ENCODE measurements at places on chromosomes 13 and 19.

DNA sequence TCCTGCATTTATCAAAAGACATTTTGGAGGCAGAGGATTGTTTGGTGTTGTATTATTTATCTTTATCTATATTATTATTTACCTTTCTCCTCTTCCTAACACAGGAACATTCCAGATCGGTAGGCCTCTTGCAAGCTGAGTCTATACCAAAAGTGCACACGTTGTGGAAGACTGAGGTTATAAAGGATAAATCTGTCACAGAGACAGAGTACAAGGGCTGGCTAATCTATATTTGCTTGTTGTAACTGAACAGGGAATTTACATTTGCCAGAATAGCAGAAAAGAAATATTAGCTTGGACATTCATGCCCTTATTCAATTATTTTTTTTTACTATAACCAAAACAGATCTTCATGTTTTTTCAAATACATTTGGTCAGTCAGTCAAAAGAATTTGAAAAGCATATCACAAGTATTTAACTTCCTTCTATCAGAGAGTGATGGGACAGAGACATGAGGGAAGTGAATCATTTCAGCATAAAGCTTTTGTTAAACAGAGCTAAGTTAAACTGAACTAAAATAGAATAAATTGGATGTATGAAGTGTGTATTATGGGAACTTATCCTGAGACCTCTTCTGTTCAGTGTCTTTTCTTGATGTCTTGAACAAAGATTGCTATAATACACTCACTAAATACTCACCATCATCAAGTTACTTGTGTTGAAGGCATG is 352.5 kb downstream of the DNAJC15 start:
- DNase-seq, result no peak

DNA sequence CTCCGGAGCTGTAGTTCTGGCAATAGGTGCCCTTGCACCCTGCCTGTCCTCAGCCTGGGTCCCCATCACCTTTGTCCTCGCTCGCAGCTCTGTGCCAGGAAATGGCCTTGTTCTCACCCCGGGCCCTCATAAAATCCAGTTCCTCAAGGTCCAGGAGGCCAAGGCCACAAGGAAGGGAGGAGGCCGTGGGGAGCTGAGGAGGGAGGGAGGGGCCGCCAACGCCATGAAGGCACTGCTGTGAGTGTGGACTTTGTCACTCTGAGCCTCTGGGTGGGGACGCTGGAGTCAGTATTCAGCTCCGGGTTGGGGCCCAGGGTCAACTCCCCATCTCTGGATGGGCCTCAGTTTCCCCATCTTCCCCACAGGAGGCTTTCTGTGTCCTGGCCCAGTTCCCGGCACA is 9.2 kb upstream of the GNA11 start:
- DNase-seq, result no peak

DNA sequence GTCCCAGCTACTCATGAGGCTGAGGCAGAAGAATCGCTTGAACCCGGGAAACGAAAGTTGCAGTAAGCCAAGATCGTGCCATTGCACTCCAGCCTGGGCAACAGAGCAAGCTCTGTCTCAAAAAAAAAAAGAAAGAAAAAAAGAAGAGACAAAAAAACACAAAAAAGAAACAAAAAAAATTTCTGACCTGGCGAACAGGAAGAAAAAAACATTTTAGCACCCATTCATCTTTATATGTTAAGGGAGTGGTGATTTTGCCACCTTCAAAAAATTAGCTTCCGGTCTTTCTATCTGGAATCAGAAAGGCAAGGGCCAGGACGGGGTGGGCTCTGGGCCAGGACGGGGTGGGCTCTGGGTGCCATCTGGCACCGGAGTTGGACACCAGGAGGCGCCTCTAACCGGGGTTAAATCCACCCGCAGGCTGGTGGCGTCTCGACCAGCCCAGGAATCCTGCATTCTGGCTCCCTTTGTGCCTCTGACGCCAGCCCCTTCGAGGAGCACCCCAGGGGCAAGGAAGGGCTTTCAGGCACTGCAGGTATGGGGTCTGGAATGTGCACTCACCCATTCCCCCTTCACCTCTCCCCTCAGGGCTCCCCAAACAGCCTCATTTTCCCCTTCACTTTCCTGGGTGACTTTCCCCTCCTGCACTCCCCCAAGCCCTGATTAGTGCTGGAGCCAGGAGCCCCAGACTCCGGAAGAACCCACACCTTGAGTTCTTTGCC is 10.4 kb upstream of the ZSWIM4 start:
- peak; percentile 45 for DNase-seq

GRCh38 chr19:38766276-38767047 is 6.9 kb downstream of the LGALS7 start:
- no peak for DNase-seq

GRCh38 chr19:24069905-24070657 is 16.9 kb upstream of the ZNF254 start:
- DNase-seq, result no peak

GRCh38 chr19:2454962-2455850 is 1.6 kb downstream of the LMNB2 start:
- no peak for DNase-seq

GRCh38 chr19:50932690-50933083 is 20.2 kb downstream of the KLK5 start:
- DNase-seq, result no peak

- DNase-seq, result no peak
Observed at GRCh38 chr19:33797802-33798671, 1.4 kb downstream of the KCTD15 start.

DNA sequence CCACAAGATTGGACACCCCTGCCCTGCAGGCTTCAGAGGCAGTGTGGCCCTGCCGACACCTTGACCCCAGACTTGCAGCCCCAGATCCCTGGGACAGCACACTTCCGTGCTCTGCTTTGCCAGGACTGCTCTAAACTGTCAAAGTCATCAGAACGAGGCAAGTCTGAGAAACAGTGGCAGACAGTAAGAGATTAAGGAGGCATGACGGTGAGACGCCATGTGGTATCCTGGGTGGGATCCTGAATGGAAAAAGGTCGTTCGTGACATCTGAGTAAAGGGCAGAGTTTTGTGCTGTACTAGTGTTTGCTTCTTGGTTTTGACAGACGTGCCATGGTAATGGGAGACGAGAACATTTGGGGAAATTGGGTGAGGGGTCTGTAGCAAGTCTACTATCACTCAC is 13.8 kb downstream of the ZNF579 start:
- no peak for DNase-seq

GRCh38 chr19:47176627-47177090 is 46.0 kb downstream of the SAE1 start:
- no peak for DNase-seq

GRCh38 chr19:42626181-42626580 is 31.5 kb upstream of the CEACAM8 start:
- DNase-seq, result no peak

GRCh38 chr13:67713571-67713970 is 483.4 kb upstream of the PCDH9 start:
- DNase-seq, result no peak

GRCh38 chr13:95451656-95452055 is 100.9 kb upstream of the CLDN10 start:
- DNase-seq, result no peak

GRCh38 chr19:46955813-46956371 is 63.7 kb upstream of the NPAS1 start:
- no peak for DNase-seq

DNA sequence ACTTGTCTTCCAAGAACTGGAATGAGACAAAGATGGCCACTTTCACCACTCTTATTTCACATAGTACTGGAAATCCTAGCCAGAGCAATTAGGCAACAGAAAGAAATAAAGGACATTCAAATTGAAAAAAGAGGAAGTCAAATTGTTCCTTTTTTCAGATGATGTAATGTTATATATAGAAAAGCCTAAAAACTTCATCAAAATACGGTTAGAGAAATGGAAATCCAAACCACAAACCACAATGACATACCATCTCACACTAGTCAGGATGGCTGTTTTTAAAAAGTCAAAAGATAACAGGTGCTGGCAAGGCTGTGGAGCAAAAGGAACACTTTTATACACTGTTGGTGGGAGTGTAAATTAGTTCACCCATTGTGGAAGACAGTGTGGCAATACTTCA is 113.3 kb upstream of the SPRY2 start:
- no peak for DNase-seq

- DNase-seq, result no peak
Observed at GRCh38 chr13:114102131-114102520, 30.3 kb downstream of the RASA3 start.

GRCh38 chr19:39304701-39305571 is 8.7 kb downstream of the IFNL1 start:
- no peak for DNase-seq

DNA sequence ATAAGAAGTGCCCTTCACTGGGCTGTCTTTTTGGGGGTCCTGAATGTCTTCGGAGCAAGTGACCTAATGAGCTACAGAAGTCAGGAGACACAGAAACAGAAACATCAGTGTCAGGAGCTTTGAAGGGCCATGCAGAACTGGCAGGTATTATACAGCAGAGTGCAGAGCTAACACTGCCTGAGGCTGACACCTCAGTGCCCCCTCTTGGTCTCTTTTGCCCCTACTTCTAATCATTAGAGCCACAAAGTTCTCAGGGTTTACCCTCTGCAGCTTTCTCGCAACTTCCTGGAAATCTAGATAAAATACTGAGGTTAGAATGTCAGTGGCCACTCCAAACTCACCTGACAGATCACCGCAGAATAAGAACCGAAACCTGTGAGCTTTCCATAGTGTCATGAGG is 172.7 kb downstream of the B3GLCT start:
- DNase-seq, result no peak

- DNase-seq, result no peak
Observed at GRCh38 chr13:25886438-25887214, 165.2 kb downstream of the SHISA2 start.

GRCh38 chr13:26599403-26599802 is 41.9 kb downstream of the WASF3 start:
- DNase-seq, result no peak

GRCh38 chr19:41175801-41176777 is 16.9 kb upstream of the CYP2S1 start:
- peak; percentile 24 for DNase-seq

DNA sequence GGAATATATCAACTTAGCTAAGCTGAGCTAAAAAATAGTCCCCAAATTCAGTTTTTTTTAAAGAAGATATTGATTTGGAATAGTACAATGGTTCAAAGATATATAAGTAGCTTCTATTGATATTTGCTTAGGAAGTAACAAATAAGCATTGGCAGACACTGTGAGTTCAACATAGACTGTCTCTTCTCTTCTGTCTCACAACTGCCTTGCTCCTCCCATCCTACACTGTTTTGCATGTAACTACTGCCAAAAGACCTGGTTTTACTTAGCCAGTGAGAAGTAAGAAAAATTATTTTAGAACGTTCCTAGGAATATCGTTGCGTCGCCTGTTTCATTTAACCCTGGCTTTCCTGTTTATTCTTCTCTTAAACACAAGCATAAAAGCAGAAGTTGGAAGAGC is 859.0 kb upstream of the SPRY2 start:
- no peak for DNase-seq

DNA sequence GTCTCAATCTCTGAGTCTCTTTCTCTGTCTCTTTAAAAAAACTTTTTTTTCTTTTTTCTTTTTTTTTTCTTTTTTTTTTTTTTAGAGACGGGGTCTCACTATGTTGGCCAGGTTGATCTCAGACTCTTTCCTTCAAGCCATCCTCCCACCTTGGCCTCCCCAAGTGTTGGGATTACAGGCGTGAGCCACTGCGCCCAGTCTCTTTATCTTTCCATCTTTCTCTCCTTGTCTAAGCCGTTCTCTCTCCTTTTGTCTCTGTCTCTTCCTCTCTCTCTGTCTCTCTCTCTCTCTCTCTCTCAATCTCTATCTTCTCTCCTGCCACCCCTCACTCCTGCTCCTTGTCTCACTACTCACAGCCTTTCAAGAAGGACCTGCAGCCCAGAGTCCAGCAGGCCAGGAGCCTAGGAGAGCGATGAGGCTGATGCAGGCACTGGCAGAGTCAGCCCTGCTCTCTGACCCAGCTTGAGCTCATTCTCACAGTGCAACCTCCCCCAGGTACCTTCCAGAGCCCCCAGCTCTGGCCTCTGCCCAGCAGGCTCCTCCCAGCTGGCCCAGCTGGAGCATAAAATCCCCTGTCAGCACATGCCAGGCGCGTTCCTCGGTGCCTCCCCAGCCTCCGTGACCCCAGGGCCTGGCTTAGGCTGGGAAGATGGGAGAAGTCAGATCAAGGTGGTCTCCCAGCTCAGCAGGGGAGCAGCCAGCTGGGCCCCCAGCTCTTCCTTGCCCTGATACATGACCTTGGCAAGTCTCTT is at the start of gene NPHS1:
TSS of gene NPHS1 (minus strand) at position 476 of the 752 bp plus-strand sequence. CDS start 667 bp downstream, outside the sequence.
- no peak for DNase-seq

GRCh38 chr13:54852831-54853230 is 1824.2 kb downstream of the OLFM4 start:
- no peak for DNase-seq

DNA sequence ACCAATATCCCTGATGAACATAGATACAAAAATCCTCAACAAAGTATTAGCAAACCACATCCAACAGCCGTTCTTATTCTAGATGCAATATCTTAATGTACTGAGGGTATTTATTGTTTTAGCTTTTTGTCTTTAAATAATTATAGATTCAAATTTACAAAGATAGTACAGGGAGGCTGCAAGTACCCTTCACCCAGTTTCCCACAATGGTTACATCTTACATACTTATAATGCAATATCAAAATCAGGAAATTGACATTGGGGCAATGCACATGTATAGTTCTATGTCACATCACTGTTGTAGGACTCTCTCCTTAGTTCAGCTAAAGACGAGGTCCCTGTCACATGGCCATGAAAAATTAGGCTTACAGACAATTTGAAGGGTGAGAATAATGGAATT is 75.8 kb downstream of the RUBCNL start:
- DNase-seq, result no peak

DNA sequence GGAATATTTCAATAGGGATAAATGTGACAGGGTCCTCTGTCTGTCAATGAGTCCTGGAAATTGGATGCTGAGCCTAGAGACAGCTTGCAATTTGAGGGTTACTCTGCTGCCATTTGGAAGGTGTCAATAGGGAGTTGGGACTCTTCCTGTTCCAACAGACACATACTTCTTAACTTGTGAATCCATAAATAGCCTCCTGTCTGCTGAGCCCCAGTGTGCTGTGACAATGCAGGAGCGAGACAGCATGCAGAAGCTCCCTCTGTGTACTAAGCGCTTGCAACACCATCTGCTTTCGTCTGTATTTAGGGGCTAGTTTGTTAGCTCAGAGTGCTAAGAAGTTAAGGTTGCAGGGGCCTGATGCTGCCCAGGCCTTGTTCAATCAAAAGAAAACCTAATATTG is 58.5 kb upstream of the GPR12 start:
- DNase-seq, result peak; percentile 46

- no peak for DNase-seq
Observed at GRCh38 chr19:33442706-33443105, 69.2 kb downstream of the CEBPG start.
